ENCODE measurements at places on chromosomes 4 and X.

DNA sequence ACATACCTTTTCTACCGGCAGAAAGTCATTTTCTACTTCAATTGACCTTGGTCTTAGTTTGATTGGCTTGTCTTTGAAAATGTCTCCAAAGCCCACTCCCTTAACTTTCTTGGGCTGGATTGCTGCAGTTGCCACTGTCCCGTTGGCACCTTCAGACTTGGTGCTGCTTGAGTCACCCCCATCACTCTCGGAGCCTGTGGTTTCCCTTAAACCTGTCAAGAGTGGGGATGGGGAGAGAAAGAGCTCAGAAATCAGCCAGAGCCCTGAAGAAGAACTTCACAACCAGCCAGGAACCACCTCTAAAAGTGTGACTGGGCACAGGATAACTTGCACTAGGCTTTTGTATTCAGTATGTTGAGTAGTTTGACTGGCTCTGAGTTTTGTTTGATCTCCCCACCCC is 168.5 kb upstream of the MAP3K15 start:
- no peak for DNase-seq

DNA sequence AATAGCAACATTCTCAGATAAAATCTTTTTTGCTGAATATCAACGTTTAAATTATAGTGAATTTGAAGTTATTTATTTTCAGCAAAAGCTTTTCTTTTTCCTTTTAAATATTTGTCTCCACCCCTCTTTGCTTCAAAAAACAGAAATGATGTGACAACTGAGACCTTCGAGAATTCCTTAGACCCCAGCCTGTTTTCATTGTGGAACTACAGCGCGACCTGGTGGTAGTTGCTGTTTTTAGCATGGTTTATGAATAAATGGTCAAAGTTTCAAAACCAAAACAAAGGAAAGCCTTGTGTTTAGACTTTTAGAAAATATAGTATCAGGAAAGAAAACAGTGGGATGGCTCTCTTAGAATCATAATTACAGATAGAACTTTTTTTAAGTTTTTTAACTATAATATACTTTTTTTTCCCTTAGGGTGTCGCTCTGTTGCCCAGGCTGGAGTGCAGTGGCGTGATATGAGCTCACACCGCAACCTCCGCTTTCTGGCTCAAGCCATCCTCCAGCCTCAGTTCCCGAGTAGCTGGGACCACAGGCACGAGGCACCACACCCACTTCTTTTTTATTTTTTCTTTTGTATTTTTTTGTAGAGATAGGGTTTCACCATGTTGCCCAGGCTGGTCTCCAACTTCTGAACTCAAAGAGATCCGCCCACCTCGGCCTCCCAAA is 26.8 kb upstream of the TMEM184C start:
- DNase-seq: peak; percentile 32

GRCh38 chrX:50202539-50202938 is 1.7 kb upstream of the AKAP4 start:
- no peak for DNase-seq

DNA sequence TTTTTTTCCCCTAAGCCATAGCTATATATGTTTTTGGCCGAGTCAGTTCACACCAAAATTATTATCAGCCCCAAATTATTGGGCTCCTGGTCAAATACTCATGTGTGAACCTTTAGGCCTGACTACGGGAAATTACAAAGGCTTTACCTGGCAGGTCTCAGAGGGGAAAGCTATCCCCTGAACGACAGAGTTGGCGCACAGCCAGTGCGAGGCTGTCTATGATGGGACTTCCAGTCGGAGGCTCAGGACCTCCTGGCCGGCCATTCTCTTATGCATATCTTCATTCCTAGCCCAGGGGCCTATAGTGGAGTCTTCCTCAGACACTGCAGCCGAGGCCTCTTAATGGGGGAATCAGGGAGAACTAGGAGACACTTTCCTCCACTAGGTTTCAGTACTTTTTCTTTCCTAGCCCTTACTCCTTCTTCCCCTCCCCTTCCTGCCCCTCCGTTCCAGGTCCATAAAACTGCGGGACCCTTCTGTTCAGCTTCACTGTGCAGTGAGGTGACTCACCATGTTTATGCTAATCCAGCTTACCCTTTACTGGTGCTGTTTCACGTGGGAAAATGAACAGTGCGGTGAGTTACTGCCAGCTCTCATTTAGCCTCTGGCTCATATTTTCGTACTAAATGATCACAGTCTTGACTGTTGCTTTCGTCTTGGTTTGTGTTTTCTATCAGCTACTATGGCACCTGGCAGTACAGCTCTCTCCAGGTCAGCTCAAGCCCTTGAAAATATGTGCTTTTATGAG is 533.9 kb downstream of the FSTL5 start:
- DNase-seq: no peak
